ENCODE measurements at places on chromosomes 7 and 10.

GRCh38 chr10:131854579-131855335 lies 46.1 kb upstream of the PPP2R2D start:
- peaks cover 27% of the 10 kb centered on the region for H3K27me3 ChIP-seq
- no peak overlapping the region for H3K4me3 ChIP-seq
- DNase-seq: peak; percentile 10
- H3K27ac ChIP-seq: no peak overlapping the region
- no peaks in the 10 kb centered on the region for H3K36me3 ChIP-seq

DNA sequence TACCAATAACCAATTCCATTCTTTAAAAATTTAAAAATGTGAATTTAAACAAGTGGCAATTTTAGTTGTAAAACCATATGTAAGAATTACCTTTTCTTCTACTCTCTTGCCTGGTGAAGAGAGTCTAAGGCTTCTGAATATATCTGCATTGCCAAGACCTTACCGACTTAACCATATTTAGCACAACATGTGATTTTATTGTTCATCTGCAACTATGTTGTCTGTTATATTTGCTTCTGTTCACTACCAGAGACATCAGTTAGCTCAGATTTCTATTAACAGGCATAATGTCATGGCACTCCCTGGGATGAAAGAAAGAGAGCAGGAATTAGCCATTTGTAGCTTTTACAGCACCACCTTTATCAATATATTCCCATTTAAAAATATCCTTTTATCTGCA lies 55.3 kb downstream of the CHN2 start:
- no peaks in the 10 kb centered on the region for H3K27me3 ChIP-seq
- no peak overlapping the region for H3K27ac ChIP-seq
- no peak for DNase-seq
- H3K4me3 ChIP-seq: no peak overlapping the region

GRCh38 chr10:110163841-110164240 lies 43.6 kb upstream of the MXI1 start:
- H3K4me1 ChIP-seq: peaks cover 12% of the 10 kb centered on the region
- no peak overlapping the region for H3K4me3 ChIP-seq
- DNase-seq: no peak
- no peaks in the 10 kb centered on the region for H3K36me3 ChIP-seq
- H3K27ac ChIP-seq: no peak overlapping the region

GRCh38 chr7:46352004-46352954 lies 431.2 kb upstream of the IGFBP3 start:
- H3K36me3 ChIP-seq: peaks cover 6% of the 10 kb centered on the region
- no peak for DNase-seq
- no peak overlapping the region for H3K4me3 ChIP-seq

- no peaks in the 10 kb centered on the region for H3K36me3 ChIP-seq
- no peak overlapping the region for H3K4me3 ChIP-seq
- no peak overlapping the region for H3K27ac ChIP-seq
- DNase-seq: no peak
Measured at GRCh38 chr7:123652406-123652805, 3.3 kb upstream of the LMOD2 start.
